COLO829 (cell line): ENCODE measurements at places on chromosomes 2 and 18.

GRCh38 chr2:17614174-17614930 is 73.9 kb downstream of the VSNL1 start:
- DNase-seq, result no peak

DNA sequence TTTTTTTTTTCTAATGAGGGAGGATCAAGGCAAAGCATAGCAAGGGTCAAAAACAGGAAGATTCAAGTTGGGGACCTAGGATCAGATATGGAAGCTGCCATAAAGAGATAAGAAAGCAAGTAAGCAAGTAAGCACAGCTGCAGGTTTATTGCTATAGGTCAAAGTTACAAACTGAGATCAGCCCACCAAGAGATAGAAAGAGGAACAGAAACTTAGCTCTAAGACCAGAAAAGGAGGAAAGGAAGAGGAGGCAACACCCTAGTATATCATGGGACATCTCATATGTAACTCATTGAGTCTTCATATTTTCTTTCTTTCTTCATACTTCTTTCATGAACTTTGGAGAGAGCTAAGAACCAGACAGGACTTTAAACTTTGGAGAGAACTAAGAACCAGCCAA is 295.9 kb upstream of the CRIM1 start:
- DNase-seq, result no peak

- no peak for DNase-seq
These were observed 6.1 kb upstream of the SOX11 start for GRCh38 chr2:5686068-5686467.

GRCh38 chr2:240913810-240914644 is 7.9 kb downstream of the CROCC2 start:
- DNase-seq, result peak; percentile 38

DNA sequence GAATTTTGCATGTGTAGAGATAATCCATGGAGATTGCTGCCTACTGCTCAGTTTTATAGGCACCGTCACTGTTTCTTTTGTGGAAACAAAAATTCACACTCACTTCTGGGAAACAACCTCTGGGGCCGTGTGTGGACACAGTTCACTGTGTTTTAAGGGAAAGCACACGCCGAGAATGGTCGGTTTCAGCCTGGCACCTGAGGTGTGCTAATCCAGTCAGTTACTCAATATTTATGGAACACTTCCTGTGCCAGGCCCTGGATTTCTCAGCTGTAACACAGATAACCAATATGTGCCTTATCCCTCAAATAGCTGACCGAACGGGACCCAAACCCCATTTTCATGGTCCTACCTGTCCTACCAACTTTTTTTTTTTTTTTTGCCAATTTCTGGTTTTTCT is 179.6 kb downstream of the MGAT5 start:
- DNase-seq, result no peak

DNA sequence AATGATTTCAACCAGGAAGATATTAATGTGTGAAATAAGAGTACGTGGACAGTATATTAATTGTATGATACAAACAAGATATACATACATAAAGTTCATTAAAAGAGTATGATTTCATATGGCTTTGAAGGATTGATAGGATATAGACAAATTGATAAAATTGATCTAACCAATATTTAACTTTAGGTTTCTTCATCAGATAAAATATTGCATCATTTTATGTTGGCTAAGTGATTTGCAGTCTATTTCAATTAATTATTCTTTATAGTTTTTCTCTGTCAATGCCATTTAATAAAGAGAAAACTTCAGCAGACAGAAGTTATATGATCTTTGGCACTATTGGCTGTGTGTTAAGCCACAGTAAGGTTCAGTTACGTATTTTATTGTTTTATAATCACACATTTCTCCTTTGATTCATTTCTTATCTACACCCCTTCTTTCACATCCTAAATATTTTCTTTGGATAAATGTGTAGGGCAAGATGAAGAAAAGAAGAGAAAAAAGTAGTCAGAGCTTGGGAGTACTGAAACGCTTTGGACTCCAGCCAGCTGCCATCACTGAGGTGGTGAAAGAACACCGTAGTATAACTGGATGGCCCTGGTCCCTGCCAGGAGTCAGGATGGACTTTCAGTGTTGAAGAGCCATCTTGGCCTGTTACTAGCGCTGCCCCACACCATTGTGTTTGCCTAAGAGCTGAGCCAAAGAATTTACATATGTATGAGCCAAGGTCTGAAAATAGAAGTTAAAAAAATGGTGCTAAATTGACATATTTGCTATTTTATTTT is 9.8 kb upstream of the CPS1 start:
- no peak for DNase-seq

- DNase-seq, result no peak
These were observed 2.0 kb downstream of the HPCAL1 start for GRCh38 chr2:10304458-10305253.

DNA sequence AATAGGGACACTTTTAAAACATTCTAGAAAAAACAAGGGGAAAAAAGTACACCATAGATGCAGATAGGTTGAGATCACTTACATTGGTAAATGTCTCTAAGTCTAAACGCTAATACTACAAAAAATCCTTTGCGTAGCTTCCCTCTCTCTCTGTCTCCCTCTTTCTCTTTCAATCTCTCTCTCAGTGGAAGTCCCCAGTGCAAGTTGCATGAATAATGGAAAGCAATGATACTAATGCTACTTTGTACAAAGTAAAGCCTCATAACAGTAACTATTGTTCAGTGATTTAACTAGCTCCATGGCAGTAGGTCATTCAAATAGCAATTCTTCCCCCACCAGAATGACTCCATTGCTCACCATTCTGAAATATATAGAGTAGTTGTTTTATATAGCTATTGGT is 12.8 kb downstream of the MEIS1 start:
- DNase-seq, result no peak

- no peak for DNase-seq
These were observed 24.5 kb downstream of the PRKD3 start for GRCh38 chr2:37300146-37300545.

GRCh38 chr18:79746730-79747129 is 51.0 kb upstream of the KCNG2 start:
- DNase-seq, result no peak

- no peak for DNase-seq
These were observed 1303.2 kb upstream of the CELF4 start for GRCh38 chr18:38868757-38869156.

DNA sequence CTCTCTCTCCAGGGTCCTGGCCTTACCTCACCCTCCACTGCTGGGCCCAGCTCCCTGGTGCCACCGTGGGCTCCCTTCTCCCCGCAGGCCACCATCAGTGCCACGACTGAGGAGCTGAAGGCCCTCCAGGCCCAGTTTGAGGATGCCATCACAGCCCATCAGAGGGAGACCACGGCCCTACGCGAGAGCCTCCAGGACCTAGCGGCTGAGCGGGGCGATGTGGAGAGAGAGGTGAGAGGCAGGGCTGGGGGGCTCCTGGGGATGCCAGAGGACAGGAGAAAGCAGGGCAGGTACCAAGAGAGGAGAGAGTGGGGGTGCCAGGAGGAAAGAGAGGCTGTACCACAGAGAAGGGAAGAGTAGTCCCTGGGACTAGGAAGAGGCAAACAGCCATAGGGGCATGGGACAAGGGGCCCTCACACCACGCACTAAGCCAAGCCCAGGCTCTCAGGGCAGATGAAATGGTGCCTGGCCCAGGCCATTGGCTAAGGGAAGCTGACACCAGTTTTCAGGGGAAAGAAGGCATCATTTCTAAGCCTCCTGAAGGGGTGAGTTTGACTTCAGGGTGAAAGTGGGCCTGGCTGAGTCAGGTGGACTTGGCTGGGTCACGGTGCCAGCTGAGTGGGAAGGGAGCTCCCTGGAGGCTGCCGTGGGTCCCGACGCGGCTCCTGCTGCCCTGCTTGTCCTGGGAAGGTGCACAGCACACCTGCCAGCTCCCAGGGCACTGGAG is 39.0 kb upstream of the SNED1 start:
- DNase-seq, result no peak

GRCh38 chr18:76392349-76392748 is 102.7 kb downstream of the ZNF516 start:
- no peak for DNase-seq

DNA sequence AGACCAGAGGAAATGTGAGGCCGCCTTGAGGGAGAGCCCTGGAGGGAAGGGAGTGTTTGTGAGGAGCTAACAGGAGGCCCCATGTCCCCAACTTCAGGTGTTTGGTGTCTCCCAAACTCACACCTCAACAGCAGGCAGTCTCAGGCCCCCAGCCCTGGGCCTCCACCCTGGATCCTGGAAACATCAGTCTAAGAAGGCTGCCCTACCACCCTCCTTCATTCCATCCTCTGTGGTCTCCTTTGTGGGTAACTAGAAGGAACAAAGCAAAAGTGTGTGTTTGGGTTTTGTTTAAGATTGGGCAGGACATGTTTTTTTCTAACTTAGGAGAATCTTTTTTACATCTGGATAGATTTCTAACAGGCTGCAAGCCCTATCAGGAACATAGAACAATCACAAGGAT is 404.3 kb downstream of the BCL11A start:
- no peak for DNase-seq

GRCh38 chr2:66189553-66189952 is 245.4 kb upstream of the MEIS1 start:
- DNase-seq, result no peak

DNA sequence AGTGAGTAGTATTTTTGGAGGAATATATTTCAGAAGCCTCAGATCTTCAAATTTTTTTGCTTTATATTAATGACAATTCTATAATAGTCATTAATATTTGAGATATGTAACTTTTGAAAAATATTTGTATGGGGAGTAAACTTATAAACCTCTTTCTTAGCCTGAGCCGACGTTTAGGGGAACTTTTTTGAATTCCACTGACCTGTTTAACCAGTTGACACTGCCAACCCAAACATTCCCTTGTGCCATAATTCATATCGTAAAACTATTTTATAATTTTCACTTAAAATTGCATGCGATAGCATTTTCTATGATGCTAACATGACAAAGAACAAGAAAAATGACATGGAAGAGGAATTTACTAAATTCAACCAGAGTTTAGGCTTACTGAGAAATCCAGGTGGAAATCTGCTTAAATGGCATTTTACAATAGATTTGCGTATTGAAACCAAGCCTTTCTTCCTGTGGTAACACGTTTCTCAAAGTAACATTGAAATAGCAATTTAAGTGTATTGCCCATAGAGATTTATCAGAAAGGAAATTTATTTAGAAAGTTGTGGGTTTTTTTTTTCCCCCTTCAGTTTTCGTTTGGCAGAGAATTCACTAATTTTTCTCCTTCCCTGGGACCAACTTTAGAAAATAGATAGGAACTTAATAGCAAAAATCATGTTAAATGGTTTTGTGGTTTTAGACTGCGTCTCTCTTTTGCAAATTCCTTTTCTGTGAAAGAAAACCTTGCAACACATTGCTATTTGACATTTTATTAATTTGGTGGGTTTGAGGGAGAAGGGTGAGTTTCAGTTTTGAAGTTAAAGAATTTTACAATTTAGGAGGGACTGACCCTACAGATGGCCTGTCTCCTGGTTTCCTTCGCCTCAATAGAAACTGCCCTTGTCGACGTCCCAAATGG is 77.4 kb downstream of the TANC1 start:
- DNase-seq, result no peak

DNA sequence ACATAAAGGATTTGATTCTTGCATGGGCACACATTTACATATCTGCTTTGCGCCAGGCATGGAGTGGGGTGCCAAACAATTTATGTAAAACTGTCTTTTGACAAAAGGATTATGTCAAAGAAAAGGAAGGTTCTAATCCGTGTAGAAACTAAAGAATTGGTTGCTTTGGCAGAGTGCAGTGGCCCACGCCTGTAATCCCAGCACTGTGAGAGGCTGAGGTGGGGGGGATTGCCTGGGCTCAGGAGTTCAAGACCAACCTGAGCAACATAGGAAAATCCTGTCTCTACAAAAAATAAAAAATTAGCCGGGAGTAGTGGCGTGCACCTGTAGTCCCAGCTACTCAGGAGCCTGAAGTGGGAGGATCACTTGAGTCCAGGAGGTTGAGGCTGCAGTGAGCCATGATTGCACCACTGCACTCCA is 1.1 kb upstream of the MTERF4 start:
- DNase-seq, result no peak

DNA sequence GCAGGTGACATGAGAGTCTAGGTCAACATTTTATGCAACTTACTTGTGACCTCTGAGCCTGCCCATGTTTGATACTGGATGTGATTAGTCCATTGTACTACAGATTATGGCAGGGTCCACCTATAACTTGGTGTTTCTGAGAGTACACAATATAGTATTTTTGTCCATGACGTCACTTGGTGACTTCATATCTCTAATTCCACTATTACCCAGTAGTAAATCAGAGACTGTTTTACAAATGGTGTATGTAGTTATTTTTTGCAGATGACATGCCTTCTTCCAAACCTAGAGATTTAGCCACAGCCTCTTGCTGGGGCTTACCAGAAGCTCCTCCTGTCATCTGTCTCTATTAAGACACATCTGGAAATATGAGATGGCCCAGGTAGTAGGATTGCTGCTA is 24.6 kb upstream of the TMX3 start:
- DNase-seq, result no peak

DNA sequence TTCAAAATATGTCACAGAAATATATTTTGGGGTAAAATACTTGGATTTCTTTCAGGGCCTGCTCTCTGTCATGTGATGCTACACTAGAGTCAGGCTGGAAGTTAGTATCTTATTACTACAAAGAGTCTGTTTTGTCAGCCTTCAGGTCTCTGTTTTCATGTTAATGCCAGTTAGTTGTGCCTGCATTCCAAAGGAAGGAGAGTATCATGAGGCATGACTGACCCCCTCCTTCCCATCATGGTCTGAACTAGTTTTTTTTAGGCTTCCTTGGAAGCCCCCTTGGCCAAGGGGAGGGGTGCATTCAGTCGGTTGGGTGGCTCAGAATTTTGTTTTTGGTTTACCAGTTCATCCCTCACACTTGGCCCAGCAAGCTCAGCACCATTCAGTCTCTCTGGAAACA is 318.0 kb downstream of the ALK start:
- no peak for DNase-seq

DNA sequence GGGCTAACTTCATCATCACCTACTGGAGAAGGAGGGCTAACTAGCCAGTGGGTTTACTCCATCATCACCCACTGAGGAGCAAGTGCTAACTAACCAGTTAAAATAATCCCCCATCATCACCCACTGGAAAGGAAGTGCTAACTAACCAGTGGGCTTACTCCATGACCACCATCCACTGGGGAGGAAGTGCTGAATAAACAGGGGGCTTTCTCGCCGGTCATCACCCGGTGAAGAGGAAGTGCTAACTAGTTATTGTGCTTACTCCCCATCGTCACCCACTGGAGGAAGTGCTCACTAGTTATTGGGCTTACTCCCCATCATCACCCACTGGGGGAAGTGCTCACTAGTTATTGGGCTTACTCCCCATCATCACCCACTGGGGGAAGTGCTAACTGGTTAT is 124.4 kb upstream of the SALL3 start:
- no peak for DNase-seq

- DNase-seq, result no peak
These were observed 197.4 kb downstream of the NBAS start for GRCh38 chr2:15363734-15364133.

GRCh38 chr2:100923461-100924060 is 78.5 kb upstream of the RPL31 start:
- no peak for DNase-seq

- DNase-seq, result no peak
These were observed 155.4 kb upstream of the VRK2 start for GRCh38 chr2:57891086-57891712.

DNA sequence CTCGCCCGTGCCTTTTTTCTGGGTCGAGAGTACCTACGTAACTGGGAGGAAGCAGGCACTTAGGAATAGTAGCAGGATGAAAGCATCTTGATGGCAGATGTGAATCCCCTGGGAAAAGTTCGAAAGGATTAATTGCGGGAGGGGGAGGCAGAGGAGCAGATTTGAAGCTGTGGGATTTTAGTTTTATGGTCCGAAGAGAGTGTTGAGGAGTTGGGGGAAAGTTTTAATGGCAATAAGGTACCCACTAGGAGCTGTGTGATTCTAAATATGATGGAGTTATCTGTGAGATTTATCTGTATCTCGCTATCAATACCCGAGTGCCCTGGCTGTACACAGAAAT is 1.1 kb downstream of the AGFG1 start:
- no peak for DNase-seq
